Effector memory CD4-positive, alpha-beta T cell (primary cell): ENCODE measurements at places on chromosomes 7 and 10.

DNA sequence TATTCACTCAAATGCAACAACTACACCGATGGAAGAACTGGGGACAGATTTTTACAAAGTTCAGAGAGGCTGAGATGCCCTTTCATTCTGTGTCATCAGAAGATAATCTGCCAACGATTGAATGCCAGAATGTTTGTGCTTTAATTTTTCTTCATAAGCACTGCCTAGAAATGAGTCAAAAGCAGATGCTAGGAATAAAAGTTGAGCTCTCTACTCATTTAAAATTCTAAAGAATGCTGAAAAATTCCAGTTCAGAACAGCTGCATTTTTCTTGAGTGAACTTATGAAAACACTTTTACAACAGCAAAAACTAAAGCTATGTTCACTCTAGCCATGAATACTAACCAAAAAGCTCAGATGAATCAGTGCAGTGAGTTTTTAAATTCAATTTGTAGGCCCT, 22.3 kb upstream of the FAM133B start:
- DNase-seq = no peak

GRCh38 chr7:90594751-90595317, 1.3 kb upstream of the CDK14 start:
- DNase-seq = no peak

GRCh38 chr10:63576501-63576900, 55.3 kb downstream of the REEP3 start:
- no peak for DNase-seq

DNA sequence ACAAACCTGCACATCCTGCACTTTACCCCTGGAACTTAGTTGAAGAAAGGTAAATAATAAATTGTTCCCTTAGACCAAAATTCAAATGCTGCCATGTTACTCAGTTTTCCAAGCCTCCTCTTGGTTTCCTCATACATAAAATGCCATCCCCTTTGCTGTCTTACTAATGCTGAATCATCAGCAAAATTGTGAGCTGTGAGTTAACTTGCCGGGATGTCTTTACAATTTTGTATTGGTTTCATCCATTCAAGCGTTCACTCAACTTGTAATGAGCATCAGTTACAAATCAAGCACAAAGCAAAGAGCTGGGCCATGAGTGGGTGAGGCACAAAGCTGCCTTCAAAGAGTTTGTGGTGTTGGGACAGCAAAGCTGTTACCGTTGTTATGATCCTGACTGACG, 395.8 kb upstream of the ZMIZ1 start:
- DNase-seq = no peak
